Stimulated activated CD4-positive, alpha-beta T cell treated with anti-CD3 and anti-CD28 coated beads, TNF-alpha, amount 100 ng/mL, for 48 hours (primary cell): ENCODE measurements at places on chromosomes 4 and X.

DNA sequence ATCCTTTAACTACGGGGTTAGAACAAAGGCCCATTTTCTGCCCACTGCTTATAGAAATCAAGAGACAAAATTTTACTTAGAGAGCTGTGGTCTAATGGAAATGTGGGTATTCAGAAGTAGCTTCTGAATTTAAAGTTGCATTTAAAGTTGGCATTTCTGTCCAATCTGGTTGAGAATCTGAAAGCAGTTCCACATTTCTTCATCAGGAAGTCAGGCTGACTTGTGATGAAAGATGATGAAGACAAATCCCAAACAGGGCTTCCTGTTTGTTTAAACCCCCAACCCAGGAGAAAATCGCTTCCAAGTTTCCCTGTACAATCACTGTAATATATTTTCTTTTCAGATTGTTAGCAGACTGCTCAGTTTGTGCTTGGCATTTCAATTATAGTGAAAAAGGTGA lies 345.3 kb downstream of the SPRY1 start:
- no peak for DNase-seq

DNA sequence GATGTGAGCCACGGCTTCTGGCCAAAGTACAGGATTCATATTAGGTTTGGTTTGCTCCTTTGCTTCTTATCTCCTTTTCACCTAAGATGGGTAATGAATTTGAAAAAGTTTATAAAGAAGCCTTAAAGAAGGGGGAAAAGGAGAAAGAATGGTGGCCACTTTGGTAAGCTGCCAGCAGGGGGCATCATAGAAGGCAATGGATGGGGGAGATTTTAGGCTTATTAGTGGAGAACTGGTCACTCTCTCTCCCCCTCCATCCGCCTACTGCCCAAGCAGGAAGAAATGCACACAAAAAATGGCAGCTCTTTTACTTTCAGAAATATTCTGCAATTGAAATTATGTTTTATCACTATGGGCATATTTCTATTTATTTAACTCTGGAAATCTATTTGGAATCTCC lies 32.0 kb downstream of the SPARCL1 start:
- DNase-seq = no peak

GRCh38 chr4:76188557-76188956 lies 25.1 kb downstream of the SCARB2 start:
- DNase-seq = no peak

DNA sequence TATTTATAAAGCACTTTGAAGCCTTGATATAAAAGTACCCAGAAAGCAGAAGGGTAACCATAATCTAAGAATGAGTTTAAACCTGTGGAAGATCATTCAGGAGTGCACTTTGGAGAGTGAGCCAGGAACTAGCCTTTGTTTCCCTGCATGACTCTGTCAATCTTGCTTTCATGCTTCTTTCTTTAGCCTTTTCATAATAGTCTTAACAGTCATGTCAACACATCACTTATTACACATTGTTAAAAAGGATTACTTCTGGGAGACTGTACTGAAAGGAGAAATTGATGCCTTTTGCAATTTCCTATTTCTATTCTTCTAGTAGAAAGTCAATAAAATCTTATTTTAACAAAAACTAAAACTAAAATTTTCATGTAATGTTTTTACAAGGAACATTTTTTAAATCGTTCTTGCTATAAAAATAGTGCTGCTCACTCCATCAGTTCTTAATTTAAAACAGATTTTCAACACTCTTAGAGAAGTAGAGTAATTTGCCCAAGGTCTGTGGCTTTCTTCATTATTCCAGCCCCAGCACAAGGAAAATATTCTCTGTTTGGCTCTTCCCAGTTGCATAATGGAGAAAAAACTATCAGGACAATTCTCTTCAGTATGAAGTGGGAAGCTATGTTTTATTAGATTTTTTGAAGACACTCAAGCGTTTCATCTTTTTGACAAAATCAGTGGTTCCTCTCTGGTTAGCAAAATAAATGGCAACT lies 35.4 kb upstream of the SPP1 start:
- no peak for DNase-seq

DNA sequence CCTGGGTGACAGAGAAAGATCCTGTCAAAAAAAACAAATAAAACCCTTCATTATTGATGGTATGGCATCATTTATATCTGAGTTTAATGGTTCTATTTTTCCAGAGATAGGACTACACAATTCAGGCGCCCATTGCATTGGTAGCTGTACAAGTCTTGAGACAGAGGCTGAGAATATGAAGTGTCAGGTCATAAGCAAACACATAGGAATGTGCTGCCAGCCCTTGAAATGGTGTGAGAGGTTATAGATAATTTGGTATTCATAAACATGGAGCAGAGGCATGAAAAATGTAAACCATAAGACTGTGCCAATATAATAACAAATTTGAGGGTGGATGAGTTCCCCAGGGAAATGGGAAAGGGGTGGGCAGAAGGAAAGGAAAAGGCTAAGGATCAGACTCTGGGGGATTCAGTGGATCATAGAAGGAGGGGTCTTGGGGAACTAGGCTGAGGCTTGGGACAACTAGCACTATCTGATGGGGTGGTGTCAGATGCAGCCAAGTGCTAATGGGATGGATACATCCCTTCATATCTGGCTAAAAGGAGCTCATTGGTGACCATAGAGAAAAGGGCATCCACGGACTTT lies 50.8 kb downstream of the MAOA start:
- no peak for DNase-seq

- DNase-seq = no peak
Observed at GRCh38 chr4:67134616-67135015, 410.7 kb downstream of the CENPC start.

GRCh38 chr4:38728631-38729141 lies 54.1 kb downstream of the TLR10 start:
- no peak for DNase-seq

- DNase-seq = no peak
Observed at GRCh38 chr4:89172865-89173264, 61.5 kb downstream of the TIGD2 start.

DNA sequence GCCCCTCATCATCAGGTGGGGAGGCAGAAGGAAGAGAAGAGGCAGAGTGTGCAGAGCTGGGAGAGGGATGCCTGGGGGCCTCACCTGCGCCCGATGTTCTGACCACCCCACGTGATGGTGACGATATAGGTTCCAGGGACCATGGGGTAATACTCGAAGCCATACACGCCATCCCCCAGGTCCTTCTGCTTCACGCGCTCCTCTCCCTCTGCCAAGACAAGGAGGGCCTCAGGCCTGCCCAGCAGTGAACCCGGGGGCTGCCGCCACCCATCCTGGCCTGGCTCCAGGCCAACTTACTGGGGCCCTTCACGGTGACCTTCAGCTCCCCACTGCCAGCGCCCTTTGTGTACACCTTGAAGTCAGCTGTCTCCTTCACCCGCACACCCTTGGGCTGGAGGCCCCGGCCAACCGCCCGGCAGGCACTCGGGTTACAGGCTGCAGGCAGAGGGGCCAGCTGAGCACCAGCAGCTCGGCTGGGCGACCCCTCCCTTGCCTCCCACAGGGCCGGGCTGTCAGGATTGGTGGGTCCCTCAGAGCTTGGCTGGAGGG lies 9.3 kb downstream of the FLNA start:
- DNase-seq = no peak

- no peak for DNase-seq
Observed at GRCh38 chr4:126738527-126738923, 894.2 kb upstream of the INTU start.

- DNase-seq = no peak
Observed at GRCh38 chr4:79211490-79211889, 114.4 kb downstream of the NAA11 start.

DNA sequence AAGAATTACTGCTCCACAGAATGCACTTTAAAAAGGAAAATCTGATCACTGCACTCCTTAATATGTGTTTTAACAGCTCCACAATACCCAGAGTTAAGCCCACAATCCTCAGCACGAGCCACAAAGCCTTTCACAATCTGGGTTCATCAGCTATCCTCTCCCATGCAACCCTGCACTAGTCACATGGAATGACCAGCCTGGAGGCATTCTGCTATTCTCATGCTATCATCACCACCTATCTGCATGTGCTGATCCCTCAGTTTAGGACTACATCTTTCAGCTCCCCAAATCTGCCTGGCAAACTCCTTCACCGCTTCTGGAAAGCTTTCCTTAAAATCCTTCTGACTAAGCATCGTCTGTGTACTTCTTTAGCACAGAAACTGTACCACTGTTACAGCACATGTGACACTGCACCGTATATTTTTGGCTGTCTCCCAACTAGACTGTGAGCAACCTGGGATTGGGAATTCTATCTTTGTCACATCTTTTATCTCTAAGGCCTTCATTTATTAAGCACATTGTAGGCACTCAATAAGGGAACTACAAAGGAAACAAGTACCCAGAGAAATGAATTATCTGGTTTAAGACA lies 18.3 kb upstream of the EIF1AX start:
- DNase-seq = no peak

DNA sequence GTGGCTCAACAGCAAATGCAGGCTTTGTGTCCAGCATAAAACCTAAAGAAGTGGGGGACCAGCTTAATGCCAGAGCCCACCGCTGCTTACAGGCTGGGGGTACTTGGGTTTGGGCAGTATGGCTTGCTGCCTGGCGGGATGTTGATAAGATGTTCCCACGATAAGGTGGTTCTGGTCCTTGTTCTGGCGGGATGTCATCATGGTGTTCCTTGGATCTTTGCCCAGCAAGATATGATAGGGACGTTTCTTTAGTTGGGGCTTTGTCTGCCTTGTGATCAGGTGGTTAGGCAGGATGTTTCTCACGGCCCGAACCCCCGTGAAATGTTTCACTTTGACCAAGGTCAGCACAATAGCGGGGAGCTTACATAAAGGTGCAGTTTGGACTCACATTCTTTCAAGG lies 35.3 kb downstream of the PNPLA4 start:
- DNase-seq = no peak

GRCh38 chrX:44227991-44228390 lies 115.5 kb downstream of the EFHC2 start:
- DNase-seq = no peak

GRCh38 chr4:132557660-132558059 lies 591.4 kb upstream of the PCDH10 start:
- no peak for DNase-seq

- DNase-seq = no peak
Observed at GRCh38 chr4:113821856-113822255, 60.3 kb upstream of the CAMK2D start.
